ENCODE measurements at places on chromosomes 2 and 18. TPM values are rescaled to one million over a fixed set of nuclear protein-coding genes. Genes with fewer than 3 reads are reported as not detected.
A peak's percentile ranks its signal among the peaks of the same experiment; 100 is the strongest.

The PLCD4 gene
- 0.12 TPM for total RNA-seq

The MC5R gene
- not detected for total RNA-seq

The TM4SF20 gene
- not detected for total RNA-seq

The CYBRD1 gene
- 0.94 TPM for total RNA-seq

The TMEM17 gene
- total RNA-seq = not detected

The GPR35 gene
- total RNA-seq = 11.0 TPM

The ADAM23 gene
- 0.10 TPM for total RNA-seq

The ACADL gene
- total RNA-seq = not detected

The TUBA4B gene
- not detected for total RNA-seq

DNA sequence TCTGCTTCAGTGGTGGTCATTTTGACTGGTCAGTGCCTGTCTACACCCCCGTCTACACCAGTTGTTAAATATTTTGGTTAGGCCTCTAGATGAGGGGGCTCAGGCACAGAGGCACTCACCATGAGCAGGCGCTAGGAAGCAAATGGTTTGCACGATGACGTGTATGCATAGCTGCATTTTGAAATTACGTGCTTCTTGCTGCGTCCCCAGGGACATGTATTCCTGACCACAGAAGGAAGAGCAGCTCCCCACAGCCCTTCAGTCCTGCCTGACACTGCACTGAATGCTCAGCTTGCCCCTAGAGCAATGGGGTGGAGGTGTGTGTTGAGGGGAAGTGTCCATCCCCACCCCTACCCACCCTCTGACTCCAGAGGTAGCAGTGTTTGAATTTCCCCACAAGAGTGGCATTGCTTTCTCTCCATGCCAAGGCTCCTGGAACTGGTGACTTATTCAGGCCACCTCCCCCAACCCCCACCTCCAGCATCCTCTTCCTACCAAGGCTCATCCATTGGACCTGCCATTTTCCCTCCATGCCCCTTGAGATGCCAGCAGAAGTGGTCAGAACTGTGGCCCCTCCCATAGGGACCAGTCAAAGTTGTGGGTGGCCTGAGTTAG lies 11.4 kb upstream of the ZAP70 start:
- DNase-seq = no peak

DNA sequence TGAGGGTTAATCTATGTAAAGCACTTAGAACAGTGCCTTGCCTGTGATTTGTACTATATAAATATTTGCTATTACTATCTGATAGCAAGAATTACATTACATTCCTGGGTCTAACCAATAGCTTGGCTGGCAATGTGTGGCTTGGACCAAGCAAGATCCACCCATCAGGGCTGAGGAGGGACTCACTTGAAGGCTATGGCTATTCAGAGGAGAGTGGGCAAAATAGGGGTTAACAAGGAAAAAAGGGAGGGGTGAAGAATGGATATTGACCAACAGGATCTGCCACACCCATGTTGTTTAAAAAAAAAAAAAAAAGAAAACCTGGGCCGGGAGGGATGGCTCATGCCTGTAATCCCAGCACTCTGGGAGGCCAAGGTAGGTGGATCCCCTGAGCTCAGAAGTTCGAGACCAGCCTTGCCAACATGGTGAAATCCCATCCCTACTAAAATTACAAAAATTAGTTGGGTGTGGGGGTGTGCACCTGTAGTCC lies 20.0 kb upstream of the TMBIM1 start:
- DNase-seq = no peak

- DNase-seq = no peak
These were observed 133.7 kb downstream of the CBLN2 start for GRCh38 chr18:72410399-72410798.

- no peak for DNase-seq
These were observed 159.2 kb upstream of the THUMPD2 start for GRCh38 chr2:39938035-39938835.

DNA sequence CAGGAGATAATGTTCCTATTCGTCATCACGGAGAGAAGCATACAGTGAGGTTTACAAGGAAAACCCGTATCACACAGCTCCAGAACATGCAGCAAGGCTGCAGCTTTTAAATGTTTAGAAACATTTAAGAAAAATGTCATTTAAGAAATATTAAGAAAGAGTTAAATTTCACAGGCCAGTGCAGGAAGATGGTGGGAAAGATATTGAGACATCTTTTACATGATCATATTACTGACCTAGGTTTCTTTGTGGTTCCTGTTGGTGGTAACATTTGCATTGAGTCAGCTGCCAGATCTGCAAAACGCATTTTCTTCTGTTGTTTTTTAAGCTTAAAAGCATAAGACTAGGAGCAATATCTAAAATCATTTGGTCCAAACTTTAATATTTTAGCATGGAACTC lies 44.9 kb downstream of the CPO start:
- DNase-seq = no peak

DNA sequence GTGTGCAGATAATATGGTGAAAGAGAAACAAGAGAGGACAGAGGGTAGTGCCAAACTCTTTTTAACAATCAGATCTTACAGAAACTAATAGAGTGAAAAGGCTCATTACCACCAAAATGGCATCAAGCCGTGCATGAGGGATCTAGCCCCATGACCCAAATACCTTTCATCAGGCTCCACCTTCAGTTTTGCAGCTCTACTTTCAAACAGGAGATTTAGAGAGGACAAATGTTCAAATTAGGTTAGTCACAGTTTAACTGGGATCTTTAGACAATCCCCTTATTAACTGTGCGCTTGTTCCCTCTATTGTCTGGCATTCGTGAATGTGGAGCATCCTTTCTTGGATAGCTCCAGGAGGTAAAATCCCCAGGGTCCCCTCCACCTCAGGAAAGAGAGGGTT lies 1209.3 kb upstream of the CHAC2 start:
- DNase-seq = no peak

GRCh38 chr2:139631966-139632365 lies 851.8 kb upstream of the NXPH2 start:
- DNase-seq = no peak

GRCh38 chr2:191927319-191927867 lies 80.5 kb upstream of the CAVIN2 start:
- no peak for DNase-seq

- DNase-seq = peak; percentile 40
These were observed 156.7 kb downstream of the EVA1A start for GRCh38 chr2:75403991-75404428.

DNA sequence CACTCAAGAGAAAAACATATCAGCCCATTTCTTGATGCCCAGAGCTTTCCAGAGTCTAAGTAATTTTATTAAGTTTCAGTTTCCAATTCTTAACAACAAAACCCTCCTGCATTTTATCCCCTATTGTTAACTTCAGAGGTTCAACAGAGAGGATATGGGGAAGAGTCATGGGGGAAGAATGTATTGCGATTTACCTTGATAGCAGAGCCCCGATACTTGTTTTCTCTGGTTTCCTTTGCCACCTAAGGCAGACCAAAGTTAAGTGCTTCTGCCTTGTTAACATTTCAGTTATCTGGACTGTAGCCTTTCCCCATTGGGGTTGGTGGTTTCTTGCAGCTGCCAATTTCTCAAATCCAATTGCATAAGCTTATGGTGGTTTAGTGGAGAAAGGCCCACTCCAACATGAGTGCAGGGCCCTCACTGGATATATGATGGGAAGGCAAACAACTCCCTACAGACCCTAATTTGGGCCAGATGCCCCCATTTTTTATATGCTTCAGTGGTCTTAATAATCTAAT lies 82.0 kb upstream of the ITGB6 start:
- no peak for DNase-seq

- DNase-seq = no peak
These were observed 25.8 kb downstream of the KIF1A start for GRCh38 chr2:240794178-240794721.

- DNase-seq = no peak
These were observed 31.2 kb downstream of the C1D start for GRCh38 chr2:68031542-68032160.

Data from CD4-positive, CD25-positive, alpha-beta regulatory T cell (primary cell).